ENCODE measurements at places on chromosomes 6 and 20.

GRCh38 chr20:6515261-6515660, 252.2 kb upstream of the BMP2 start:
- no peak for DNase-seq

DNA sequence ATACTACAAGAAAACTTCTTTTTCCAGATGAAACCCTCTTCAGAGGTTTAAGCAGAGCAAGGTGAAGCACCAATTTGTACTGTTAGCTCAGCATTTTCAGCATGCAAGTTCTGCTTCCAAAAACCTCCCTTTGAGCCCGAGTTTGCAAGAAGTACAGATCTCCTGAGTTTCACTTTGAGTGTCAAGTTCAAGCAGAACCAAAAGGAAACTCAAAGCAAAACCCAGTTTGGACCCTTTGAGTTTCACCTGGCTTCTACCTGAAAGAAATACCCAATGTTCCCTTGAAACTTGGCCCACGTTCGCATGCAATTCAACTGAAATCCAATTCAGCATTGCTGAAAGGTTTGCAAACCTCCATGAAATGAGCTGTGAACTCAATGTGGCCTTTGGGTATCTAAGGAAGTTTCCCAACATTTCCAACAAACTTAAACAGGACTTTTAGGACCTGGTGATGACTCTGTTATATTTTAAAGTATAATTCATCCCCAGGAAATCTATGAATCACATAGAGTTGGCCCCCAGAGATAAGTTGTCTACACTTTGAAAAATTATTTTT, 62.9 kb upstream of the HBS1L start:
- DNase-seq, result no peak

DNA sequence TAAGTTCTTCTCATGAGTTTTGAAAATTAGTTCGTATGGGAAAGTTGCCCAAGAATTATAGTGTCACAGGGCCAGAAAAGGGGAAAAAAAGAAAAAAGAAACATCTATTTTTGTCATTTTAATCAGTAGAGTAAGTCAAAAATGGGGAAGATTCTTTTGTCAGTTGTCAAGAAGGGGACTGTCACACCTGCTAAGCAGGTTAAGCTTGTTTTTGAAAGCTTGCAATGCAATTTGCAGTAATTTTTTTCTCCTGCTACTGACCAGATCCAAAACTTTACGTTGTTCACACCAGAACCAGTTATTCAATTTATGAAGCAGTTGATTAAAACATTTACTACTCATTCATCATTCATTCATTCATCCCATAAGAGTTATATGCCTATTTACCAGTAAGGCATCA, 171.4 kb downstream of the SOX4 start:
- no peak for DNase-seq

GRCh38 chr20:63381781-63382431, 20.8 kb upstream of the CHRNA4 start:
- DNase-seq, result no peak

DNA sequence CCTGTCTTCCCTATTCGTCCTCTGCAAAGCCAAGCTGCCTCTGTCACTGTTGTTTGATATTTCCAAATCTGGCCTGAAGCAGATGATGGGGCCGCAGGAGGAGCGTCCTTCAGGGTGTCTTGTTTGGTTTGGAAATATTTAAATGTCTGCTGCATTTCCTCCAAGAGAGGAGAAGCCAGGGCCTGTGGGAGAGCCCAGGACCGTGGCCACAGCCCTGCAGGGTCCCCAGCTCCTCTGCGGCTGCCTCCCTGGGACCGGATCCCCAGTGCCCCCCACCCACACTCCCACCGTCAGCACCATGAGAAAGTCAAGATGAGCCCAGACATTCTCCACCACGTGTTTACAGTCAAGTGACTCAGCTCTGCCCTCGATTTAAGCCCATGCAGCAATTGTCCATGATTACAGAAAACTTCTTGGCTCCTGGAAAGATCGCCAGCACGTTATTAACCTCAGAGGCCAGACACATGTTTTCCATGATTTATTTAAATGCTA, 18.2 kb downstream of the FOXF2 start:
- no peak for DNase-seq

DNA sequence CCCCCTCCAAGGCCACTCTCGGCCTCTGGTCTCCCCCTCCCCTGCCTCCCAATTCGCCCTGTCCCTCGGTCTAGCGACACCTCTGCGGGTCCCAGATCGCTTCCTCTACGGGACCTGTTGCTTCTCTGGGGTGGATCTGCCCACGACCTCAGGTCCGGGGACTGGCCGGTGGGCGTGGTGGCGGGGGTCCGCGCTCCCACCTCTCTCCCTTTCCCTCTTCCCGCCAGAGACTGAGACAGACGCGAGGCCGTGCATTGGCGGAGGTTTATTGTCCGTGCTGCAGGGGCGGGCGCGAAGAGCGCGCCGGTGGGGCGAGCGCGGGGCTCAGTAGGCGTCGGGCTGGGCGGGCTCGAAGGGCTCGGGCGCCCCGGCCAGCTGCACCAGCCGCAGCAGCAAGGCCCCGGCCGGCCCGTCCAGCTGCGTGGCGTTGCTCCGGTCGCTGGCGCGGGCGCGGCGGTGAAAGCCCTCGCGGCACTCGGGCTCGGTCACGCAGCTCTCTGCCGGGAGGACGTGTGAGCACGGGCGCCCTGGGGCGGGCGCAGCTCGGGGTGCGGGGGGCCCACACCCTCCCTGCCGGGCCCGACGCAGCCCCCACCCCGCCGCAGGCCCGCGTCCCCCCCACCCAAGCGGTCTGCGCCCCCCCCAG, 2.1 kb downstream of the AVP start:
- DNase-seq, result no peak

DNA sequence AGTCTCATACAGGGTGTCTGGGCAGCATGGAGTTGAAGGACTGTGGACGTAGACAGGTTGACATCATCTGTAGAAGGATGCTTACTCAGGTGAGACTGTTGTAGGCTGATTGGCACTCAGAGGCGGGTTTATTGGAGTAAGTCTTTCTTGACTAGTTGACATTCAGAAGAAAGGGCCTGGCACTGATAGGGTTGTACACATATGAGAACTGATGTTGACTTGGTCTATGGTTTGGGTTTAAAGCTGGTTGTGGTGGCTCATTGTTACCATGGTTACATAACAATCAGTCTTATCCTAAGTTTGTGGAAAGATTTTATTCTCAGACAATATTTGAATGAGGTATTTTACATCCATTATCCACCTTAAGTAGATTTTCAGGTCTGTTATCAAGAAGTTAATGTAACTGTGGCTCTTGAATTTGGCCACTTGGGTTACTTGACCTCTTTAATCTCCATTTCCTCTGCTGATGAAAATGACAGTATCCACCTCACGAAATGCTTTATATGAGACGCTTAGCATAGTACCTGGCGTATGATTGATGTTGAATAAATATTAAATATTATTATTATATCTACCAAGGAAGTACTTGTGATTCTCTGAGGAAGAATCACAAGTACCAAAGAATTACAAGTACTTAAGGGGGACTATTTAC, 109.3 kb downstream of the DNAH8 start:
- DNase-seq, result no peak

DNA sequence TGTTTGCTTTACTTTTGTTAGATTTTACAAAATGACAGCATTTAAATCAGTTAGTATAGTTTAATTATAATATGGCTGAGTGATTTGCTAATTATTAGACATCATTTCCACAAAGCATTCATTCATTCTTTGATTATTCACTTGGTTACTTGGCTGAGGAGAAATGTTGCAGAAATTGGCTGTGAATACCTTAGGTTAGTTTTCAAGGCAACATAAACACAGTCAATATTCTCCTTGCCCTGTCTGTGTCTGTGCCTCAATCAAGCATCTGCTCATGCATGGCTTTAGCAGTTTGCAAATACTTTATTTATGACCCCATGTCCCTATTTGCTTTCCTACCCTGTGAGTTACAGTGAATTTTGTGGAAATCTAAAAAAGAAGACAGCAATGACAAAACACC, 718.3 kb downstream of the EPM2A start:
- no peak for DNase-seq

- no peak for DNase-seq
Measured at GRCh38 chr6:132122871-132123270, 171.7 kb upstream of the CCN2 start.

GRCh38 chr20:33689973-33690372, 3.8 kb upstream of the E2F1 start:
- peak; percentile 31 for DNase-seq
